ENCODE measurements at places on chromosomes 2 and 18. TPM values are rescaled to one million over a fixed set of nuclear protein-coding genes. Genes with fewer than 3 reads are reported as not detected.
A peak's percentile ranks its signal among the peaks of the same experiment; 100 is the strongest.

- no peak for DNase-seq
Observed at GRCh38 chr18:33745151-33745795, 167.3 kb downstream of the ASXL3 start.

DNA sequence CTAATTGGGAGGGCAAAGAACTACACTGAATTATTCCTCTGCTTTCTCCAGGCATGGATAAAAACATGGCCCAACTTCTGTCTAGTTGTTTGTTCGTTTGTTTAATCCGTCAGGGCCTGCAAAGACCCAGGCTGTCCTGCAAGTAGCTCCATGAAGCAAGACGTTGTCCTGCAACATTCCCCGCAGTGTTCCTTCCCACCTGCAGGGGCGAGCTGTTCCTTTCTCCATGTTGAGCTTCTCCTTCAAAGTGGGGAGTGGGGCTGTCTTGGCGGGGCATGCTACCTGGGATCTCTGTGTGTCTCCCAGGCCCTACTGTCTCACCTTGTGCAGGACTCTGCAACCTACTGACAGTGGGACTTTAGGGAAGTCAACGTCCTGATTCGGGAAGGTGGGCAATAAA is 264.0 kb upstream of the SMIM21 start:
- DNase-seq, result no peak

ACTR2 gene
- total RNA-seq, result 211 TPM

DNA sequence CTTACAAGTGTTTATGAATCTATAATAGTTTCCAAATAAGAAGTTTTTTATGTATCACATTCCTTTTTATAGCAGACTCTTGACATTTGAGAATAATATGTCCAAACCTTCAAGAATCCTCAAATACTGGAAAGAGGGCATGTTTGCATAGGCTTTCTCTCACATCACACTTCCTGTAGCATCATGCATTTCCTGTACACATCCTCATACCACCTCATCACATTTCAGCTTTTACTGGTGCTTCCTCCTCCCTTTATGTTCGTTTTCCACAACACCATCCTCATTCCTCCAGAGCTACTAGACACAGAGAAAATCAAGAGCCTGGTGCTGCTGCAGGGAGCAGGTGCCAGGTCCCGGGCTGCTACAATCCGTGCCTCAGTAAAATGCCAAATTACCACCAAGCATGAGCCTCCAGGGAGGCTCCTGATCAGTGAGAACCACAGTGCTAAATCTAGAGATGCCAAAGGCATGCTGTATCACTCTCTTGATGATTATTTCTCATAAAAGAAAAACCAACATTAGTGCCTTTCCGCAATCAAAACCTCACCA is 137.7 kb upstream of the CYP1B1 start:
- no peak for DNase-seq

DNA sequence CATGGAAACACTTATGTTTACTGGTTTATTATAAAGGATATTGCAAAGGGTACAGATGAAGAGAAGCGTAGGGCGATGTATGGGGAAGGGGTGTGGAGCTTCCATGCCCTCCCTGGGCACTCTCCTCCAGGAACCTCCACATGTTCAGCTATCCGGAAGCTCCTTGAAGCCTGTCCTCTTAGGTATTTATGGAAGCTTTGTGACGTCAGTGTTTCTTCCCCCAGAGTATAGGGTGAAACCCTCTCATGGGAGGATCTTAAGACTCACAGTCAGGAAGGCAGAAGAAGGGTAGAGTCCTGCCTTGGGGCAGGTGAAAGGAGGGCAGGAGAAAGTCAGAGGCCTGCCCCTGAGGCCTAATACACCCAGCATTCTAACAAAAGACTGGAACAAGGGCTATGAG is 61.3 kb upstream of the CREB1 start:
- DNase-seq, result no peak

FEV gene
- not detected for total RNA-seq

GRCh38 chr2:126482582-126483464 is 173.1 kb upstream of the GYPC start:
- peak; percentile 43 for DNase-seq

DNA sequence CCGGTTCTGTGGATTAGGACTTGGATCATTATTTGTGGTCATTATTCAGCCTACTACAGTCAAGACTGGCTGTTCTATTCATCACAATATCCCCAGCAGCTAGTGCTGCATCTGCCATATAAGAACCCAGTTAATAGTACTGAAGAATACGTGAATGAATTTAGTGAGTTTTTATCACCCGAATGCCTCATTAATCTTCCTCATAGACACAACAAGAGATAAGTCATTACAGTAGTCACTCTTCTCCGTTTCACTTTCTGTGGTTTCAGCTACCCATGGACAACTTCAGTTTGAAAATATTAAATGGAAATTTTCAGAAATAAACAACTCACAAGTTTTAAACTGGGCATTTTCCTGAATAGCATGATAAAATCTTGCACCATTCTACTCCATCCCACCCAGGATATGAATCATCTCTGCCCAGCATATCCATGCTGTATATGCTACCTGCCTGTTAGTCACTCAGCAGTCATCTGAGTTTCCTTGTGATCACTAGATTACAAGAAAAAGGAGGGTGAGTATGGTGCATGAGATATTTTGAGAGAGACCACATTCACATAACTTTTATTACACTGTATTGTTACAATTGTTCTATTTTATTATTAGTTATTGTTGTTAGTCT is 363.7 kb upstream of the CHAC2 start:
- no peak for DNase-seq

- DNase-seq, result no peak
Observed at GRCh38 chr2:189231719-189232323, 52.3 kb upstream of the COL5A2 start.

Measured in HepG2 (cell line).